Activated CD8-positive, alpha-beta memory T cell treated with anti-CD3 and anti-CD28 coated beads for 1 hour (primary cell): ENCODE measurements at places on chromosomes 4 and X.

DNA sequence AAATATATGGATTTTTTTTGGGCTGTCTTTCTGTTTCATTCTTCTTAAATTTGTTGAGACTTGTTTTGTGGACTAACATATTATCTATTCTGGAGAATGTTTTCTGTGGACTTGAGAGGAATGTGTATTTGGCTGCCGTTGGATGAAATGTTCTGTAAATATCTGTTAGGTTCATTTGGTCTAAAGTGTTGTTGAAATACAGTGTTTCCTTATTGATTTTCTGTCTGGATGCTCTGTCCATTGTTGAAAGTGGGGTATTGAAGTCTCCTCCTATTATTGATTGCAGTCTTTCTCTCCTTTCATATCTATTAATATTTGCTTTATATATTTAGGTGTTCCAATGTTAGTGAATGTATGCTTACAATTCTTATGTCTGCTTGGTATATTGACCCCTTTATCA is 431.8 kb downstream of the RAPGEF2 start:
- no peak for DNase-seq

GRCh38 chr4:177450426-177451107 is 8.3 kb upstream of the AGA start:
- no peak for DNase-seq

DNA sequence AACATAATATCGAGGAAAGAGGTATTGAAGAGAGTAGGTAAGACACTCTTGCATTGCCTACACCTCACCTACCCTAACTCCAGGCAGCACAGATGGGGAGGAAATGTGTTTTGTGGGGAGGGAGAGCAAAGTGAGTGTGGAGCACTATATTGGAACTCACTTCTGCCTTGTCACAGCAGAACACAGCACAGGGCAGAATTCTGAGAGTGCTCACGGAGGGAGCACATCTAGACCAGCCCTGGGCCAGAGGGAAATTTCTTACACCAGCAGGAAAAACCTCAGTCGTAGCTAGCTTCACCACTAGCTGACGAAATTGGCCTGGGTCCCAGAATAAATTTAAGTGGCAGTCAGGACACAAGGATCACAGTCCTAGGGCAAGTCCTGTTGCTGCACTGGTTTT is 517.3 kb downstream of the TMA16 start:
- no peak for DNase-seq

DNA sequence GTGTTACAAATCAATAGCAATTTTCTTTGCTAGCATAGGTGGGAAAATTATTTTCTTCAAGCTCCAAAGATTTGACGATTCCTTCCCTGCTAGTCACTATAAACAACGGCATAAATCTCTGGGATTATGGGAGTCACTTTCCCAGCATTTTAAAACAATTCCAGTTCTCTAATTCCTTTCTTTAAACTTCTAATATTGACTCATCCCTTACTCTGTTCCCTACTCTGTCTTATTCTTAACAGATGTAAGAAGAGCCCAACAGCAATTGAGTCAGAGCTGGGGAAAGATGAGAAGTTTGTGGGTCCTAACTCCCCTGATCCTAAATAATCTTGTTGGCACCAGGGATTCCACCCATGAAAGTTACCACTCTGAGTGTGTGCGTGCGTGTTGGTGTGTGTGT is 47.4 kb upstream of the IL21 start:
- DNase-seq: no peak
